ENCODE measurements at places on chromosomes 1 and 21.

GRCh38 chr1:173128742-173129141, 78.0 kb upstream of the TNFSF18 start:
- no peak for DNase-seq

DNA sequence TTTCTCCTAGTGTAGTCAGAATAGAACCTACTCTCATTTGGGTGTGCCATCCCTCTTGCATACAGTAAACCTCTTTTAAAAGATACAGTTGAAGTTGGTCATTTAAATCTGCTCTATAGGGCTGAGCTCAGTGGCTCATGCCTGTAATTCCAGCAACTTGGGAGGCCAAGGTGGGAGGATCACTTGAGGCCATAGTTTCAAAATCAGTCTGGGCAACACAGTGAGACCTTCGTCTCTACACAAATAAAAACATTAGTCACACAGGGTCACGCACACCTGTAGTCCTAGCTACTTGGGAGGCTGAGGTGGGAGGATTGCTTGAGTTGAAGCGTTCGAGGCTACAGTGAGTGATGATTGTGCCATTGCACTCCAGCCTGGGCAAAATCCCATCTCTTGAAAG, 183.8 kb downstream of the LHX8 start:
- no peak for DNase-seq

GRCh38 chr1:119795261-119796200, 15.7 kb downstream of the REG4 start:
- DNase-seq: no peak

- no peak for DNase-seq
Measured at GRCh38 chr1:34426325-34426896, 249.7 kb downstream of the C1orf94 start.

GRCh38 chr1:10941891-10942541, 70.4 kb upstream of the TARDBP start:
- DNase-seq: peak; percentile 85

DNA sequence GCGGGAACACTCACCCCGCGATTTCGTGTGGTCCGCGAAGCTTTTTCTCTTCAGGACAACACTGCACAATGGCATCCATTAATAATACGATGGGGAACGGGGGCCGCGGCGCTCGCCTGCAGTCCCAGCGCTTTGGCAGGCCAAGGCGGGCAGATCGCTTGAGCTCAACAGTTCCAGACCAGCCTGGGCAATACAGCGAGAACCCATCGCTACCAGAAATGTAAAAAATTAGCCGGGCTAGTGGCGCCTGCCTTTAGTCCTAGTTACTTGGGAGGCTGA, 17.7 kb downstream of the OR2C3 start:
- no peak for DNase-seq

GRCh38 chr1:109138358-109138757, 24.4 kb downstream of the ELAPOR1 start:
- no peak for DNase-seq

DNA sequence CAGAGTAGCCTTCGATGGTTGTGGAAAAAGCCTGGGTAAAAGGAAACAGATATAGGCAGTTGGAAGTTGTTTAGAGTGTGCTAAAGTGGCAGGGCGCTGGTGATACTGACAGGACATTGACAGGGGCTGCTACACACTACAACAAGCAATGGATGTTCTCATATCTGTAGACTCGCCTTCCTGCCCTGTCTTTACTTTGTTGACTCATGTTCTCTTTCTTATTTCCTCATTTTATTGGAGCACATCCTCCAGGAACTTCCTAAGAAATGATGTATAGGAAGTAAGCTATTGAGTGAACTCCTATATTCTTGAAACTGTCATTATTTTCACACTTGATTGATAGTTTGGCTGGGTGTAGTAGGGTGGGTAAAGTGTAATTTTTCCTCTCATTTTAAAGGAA, 51.0 kb downstream of the C4BPA start:
- no peak for DNase-seq

DNA sequence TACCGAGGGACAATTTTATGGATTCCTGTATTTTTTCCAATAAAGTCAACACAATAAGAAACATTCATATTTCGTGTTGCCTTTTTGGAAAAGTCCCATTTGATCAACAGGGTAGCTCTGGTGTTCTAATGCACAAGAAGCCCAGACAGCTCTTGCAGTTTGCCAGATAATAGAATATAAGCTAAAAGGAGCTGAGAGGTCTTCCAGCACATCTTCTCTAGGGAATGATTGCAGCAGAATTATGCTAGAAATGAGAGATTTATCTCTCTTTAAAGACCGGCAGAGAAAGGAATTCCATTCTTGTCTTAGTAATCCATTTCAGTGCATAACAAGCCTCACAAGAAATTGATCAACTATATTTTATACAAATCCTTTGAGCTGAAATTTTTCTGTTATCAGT, 25.0 kb upstream of the DDX59 start:
- no peak for DNase-seq

- DNase-seq: no peak
Measured at GRCh38 chr1:207808322-207808705, 56.5 kb downstream of the CD46 start.

- no peak for DNase-seq
Measured at GRCh38 chr1:179108644-179109043, 26.8 kb downstream of the TOR3A start.
